ENCODE measurements at places on chromosomes 6 and 20.

DNA sequence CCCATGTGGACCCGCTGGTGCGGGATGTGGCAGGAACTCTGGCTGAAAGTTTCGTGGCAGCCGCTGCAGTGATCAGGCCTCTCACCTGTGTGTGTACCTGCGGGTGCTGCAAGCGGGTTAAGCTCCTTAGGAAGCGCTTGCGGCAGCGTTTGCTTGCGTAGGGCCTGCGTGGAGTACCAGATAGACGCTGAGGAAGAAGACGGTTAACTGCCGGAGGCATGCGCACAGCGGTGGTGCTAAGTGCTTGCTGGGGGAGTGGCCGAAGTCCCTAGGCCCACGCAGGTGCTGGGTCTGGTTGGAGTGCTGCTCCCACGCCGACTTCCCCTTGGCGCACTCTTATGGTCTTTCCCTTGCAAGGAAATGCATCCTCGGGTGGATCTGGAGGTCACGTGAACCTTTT, 23.0 kb downstream of the ZSCAN31 start:
- no peak for DNase-seq

- no peak for DNase-seq
Observed at GRCh38 chr6:39834278-39834677, 42.1 kb downstream of the DAAM2 start.

GRCh38 chr6:66128243-66128642, 421.2 kb upstream of the EYS start:
- DNase-seq, result no peak

- no peak for DNase-seq
Observed at GRCh38 chr6:162488444-162488843, 239.1 kb downstream of the PRKN start.

DNA sequence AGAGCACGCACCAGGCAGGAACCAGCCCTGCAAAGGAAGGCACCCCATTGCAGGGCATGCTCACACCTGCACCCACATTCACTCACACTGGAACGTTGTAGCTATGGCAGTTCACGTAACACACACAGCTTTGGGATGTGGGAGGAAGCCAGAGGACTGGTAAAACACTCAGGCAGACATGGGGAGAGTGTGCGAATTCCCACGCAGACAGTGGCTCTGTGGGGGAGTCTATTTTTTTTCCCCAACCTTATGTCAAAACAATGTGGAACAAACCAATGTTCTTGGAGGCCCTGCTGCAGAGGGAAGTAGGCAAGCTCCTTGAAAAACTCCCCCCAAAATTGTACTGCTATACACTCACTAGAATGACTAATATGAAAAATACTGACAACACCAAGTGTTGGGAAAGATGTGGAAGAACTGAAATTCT, 91.0 kb downstream of the PPP1R14C start:
- no peak for DNase-seq

- no peak for DNase-seq
Observed at GRCh38 chr20:54267483-54268003, 59.7 kb downstream of the PFDN4 start.

DNA sequence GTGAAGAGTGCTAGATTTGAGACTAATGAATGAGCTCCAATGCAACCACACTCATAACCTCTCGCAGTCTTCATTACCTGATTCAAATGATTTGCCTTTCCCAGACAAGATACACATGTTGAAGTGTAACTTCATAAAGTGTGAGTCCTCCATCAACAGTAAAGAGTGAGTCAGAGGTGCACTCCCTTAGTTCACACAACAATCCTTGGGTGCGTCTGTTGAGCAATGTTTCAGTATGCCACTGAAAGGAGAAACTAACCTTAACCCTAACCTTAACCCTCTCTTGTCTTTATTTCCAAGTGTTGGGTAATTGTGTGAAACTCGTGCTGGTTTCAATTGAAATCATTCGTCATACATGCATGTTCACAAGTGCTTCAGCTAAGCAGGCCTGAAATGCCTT, 21.0 kb upstream of the RIN2 start:
- no peak for DNase-seq

- DNase-seq, result no peak
Observed at GRCh38 chr6:53494076-53494475, 50.8 kb downstream of the GCLC start.

- DNase-seq, result no peak
Observed at GRCh38 chr20:10022625-10023024, 12.2 kb upstream of the ANKEF1 start.

DNA sequence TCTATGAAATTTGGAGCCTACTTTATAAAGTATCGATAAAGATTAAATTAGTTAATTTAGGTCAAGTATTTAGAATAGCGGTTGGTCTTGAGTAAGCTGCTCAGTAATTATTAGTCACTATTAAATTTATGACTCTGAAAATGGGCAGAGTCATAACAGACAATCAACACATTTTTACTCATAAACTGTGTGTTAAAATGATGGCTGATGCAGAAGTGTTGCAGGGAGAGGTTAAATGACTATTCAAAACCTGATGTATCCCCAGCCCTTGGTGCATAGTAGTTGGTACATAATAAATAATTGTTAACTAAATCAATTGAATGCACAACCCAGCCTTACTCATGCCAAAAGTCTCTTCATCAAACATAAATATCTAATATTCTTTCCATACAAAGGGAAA, 30.6 kb downstream of the HIVEP2 start:
- no peak for DNase-seq

DNA sequence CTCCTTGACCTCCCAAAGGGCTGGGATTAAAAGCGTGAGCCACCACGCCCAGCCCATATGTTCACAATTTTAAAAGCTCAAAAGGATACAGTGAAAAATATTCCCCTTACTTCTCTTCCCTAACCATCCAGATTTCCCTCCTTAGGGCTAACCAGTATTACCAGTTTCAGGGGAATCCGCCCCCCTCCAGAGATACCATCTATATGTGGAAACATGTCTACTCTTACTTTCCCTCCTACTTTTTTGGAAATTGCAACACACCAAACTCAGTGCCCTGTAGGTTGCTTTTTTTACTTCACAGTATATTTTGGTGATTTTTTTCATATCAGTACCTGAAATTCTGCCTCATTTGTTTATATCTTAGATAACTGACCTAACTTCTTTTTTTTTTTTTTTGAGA, 6.9 kb upstream of the RPL10A start:
- no peak for DNase-seq

GRCh38 chr6:146635165-146635564, 36.4 kb downstream of the ADGB start:
- DNase-seq, result no peak

DNA sequence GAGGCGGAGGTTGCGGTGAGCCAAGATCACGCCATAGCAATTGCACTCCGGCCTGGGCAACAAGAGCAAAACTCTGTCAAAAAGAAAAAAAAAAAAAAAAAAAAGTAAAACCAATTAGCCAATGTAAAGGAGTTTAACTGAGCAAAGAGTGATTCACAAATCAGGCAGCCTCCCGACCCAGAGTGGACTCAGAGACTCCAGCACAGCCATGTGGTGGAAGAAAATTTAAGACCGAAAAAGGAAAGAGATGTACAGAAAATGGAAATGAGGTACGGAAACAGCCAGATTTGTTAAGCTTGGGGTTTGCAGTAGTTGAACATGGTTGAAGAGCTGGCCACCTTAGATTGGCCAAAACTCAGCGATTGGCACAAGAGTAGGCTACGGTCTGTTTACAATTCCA, 51.4 kb downstream of the ERMARD start:
- no peak for DNase-seq

DNA sequence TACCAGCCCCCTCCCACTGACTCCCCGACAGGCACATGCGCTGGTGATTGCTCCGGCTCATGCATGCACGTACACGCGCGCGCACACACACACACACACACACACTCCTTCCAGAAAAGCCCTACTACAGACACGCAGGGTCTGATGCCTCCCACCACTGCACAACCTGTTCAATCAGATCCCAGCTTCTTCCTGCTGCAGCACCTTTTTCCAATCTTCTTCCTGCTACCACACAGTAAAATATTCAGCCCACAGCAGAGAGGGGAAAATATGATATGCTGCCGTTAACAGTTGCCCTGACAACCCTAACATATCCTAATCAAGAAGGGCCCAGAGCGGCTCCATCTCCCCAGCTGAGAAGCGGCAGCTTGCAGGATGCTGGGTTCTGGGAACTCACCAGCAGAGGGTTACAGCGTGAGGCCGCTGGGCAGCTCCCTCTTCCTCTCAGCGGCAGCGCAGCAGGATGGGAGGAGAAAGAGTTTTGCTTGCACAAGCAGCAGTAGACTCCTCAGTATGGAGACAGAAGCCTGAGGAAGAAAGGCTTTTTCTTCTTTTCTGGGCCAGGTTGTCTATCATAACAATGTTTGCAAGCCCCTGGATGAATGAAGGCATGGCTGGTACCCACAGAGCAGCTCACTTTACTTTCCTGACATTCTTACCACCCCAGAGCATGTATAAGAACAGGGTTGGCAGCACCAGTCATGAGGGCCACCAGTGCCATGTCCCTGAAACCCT, 23.9 kb downstream of the MAP7 start:
- DNase-seq, result no peak

GRCh38 chr6:143772116-143773086, 70.7 kb upstream of the LTV1 start:
- DNase-seq, result no peak

DNA sequence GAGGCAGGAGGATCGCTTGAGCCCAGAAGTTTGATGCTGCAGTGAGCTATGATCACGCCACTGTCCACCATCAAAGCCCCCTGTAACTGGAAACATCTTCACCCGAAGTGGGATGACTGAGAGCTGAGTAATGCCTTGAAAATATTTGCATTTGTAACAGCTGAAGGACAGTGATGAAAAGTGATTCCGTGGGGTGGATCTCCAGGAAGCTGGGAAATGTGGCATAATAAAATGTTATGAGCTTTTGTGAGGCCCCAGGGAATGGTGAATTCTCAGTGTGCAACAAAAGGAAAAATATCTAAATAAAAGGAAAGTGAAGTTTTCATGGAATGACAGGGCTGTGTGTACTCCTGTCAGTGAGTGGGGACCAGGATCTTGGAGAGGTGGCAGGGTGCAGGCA, 92.0 kb downstream of the JAG1 start:
- no peak for DNase-seq

DNA sequence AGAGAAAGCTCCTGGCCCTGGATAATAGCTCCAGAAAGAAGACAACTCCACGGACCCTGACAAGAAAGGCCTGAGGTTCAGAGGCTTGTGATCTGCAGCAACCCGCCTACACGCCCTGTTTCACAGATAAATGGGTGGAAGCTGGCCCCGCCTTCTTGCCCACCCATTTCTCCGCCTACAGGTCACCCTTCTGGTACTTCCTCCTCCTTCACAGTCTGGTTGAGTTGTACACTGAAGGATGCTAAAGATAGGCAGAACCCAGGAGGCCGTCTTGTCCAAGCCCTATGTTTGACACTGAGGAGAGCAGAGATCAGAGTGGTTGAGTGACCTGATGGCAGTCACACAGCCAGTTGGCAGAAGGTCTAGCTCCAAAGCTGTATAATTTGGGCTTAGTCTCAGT, 34.2 kb upstream of the MDGA1 start:
- peak; percentile 56 for DNase-seq

All from stimulated activated CD8-positive, alpha-beta memory T cell treated with anti-CD3 and anti-CD28 coated beads, Interleukin-15, amount 100 ng/mL, for 48 hours (primary cell).